Glomerular endothelial cell (primary cell): ENCODE measurements at places on chromosomes 6 and 20. TPM values are rescaled to one million over a fixed set of nuclear protein-coding genes. Genes with fewer than 3 reads are reported as not detected.

- DNase-seq: no peak
Measured at GRCh38 chr6:28747631-28748157, 176.1 kb downstream of the TRIM27 start.

Gene ANKEF1
- 1.8 and 2.0 TPM in 2 replicates for total RNA-seq

Gene DCDC2
- 1.5 and 23.2 TPM in 2 replicates for total RNA-seq

- DNase-seq: no peak
Measured at GRCh38 chr6:87738744-87739143, 36.7 kb upstream of the AKIRIN2 start.

Gene SIGLEC1
- total RNA-seq: not detected in 2 replicates

GRCh38 chr6:150208611-150209352 lies 65.9 kb downstream of the PPP1R14C start:
- no peak for DNase-seq

DNA sequence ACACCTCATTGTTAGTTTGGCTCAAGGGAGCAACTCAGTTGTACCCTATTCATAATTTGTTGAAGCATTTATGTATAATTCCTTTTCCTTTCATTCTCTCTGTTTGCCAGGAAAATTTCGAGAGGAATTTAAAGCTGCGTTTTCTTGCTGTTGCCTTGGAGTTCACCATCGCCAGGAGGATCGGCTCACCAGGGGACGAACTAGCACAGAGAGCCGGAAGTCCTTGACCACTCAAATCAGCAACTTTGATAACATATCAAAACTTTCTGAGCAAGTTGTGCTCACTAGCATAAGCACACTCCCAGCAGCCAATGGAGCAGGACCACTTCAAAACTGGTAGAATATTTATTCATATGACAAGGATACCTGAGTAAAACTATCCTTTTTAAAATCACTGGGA lies 45.2 kb upstream of the GFRAL start:
- DNase-seq: no peak

DNA sequence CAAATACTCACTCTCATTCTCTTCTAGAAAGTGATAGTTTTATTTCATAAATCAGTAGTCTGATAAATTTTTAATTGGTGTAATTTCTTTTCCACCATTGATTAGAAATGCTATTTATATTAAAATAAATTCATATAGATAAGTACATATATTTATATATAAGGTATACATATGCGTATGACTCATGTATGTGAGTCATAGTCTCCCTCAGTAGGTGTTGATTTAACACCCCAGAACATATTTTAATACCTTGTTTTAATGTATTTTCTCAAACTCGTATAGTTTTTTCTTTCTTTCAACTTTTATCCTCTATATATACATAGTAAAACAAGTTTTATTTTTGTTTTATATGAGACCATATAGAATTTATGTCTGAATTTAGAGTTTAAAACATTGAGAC lies 130.4 kb downstream of the PLG start:
- DNase-seq: no peak

- no peak for DNase-seq
Measured at GRCh38 chr6:72857791-72858585, 236.1 kb downstream of the KCNQ5 start.

Gene SDCBP2
- 3.2 and 4.4 TPM in 2 replicates for total RNA-seq

- no peak for DNase-seq
Measured at GRCh38 chr6:25175681-25176080, 103.5 kb upstream of the CARMIL1 start.

GRCh38 chr20:53876470-53876869 lies 193.9 kb downstream of the BCAS1 start:
- DNase-seq: no peak

Gene HDGFL1
- not detected in 2 replicates for total RNA-seq

DNA sequence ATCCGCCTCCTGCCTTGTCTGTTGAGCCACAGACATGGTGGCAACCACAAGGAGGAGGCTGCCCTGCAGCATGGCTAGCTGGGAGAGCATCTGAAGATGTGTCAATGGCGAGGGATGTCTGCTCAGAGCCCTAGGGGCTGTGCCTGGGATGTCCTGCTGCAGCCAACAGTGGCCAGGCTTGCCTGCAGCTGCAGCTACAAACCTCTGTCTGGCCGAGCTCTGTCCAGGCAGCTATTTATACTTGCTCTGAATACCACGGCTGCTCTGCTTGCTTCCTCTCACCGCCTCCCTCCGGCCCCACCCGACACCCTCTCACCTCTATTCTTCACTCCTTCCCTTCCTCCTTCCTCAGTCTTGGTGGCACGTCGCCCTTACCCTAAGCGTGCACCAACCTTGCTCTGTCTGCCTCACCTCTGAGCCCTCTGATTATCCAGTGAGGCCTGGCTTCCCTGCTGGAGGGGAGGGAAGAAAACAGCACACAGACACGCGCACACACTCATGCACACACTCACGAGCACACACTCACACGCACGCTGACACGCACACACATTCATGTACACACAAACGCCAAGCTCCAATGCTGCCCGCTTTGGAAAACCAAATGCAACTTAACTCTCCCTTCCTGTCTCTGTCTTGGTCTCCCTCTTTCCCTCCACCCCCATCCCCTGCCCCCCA lies at the start of gene ANGPT4:
TSS of gene ANGPT4 (minus strand) at position 210 of the 675 bp plus-strand sequence. CDS start at position 90, 120 bp downstream.
- no peak for DNase-seq

Gene SLPI
- total RNA-seq: not detected in 2 replicates

Gene SYNGAP1
- 3.1 and 6.1 TPM in 2 replicates for total RNA-seq

DNA sequence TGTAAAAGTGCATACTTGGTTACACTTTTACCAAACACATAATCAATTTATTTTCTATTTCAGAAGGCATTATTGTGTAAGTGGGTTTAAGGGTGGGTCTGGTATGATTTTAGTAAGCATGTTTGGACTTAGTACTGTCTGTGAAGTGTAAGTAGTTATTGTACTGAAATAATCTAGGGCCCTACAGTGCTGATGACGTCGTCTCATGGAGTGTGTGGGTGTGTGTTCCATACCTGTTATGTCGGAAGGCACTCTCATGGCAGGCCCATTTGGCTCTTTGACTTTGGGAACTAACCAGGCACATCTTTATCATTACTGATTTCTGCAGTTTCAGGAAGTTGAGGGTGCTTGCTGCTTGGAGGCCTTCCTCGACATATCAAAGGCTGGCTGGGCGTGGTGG lies 155.1 kb downstream of the SASH1 start:
- DNase-seq: no peak

Gene CD83
- 3.2 and 3.9 TPM in 2 replicates for total RNA-seq

DNA sequence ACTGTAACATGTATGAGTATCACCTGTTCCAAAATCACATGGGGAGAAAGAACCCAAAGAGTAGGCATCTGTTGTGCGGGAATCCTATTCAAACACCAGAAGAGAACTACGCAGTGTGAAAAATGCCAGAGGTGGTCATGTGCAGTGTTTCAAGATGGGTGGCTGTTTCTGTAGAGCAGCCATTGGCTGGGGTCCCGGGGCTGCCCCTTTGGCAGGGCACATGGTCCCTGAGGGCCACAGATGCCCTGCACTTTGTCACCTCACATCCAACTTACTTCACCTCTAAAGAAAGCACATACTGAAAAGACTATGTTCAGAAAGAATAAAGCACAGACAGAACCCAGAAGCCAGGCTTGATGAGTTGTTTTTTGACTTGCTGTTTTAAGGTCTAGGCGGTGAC lies 12.3 kb downstream of the MTCH1 start:
- no peak for DNase-seq

- no peak for DNase-seq
Measured at GRCh38 chr20:39010496-39010895, 48.4 kb downstream of the DHX35 start.

DNA sequence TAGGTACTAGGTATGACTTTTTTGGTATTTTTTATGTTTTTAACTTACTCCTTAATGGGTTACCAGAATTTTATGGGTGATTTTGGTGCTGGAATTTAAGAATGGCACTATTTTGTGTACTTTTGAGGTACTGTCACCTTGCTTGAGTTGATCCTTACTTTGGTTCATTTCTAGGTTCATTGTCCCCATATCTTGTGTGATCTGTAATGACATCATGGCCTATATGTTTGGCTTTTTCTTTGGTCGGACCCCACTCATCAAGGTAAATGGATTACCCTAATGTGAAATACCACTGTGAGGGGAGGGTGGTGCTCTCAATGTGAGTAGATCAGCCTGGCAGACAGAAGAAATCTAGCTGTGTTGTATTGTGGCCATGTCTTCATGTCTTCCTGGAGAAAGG lies 57.9 kb downstream of the CDS2 start:
- DNase-seq: no peak

Gene BANF2
- not detected in 2 replicates for total RNA-seq

Gene IL20RA
- total RNA-seq: 0.06 and 0.48 TPM in 2 replicates

Gene HSPA12B
- total RNA-seq: 25.5 and 26.3 TPM in 2 replicates

Gene CALHM6
- 0.68 and 1.1 TPM in 2 replicates for total RNA-seq

- DNase-seq: no peak
Measured at GRCh38 chr6:89269981-89270380, 45.1 kb downstream of the GABRR2 start.

DNA sequence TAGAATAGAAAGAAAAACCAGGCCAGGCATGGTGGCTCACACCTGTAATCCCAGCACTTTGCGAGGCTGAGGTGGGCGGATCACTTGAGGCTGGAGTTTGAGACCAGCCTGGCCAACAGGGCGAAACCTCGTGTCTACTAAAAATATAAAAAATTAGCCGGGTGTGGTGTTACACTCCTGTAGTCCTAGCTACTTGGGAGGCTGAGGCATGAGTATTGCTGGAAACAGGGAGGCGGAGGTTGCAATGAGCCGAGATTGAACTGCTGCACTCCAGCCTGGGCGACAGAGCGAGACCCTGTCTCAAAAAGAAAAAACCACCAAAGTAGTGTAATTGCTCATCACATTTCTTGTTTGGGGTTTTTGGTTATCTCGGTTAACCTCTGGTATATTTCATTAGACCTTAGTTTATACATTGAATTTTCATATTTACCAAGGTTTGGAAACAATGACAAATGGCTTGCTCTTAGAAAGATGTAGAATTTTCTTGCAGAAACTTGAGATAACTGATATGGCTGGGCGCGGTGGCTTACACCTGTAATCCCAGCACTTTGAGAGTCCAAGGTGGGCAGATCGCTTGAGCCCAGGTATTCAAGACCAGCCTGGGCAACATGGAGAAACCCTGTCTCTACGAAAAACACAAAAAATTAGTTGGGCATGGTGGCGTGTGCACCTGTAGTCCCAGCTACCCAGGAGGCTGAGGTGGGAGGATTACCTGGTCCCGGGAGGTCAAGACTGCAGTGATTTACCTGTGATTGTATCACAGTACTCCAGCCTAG lies 14.2 kb downstream of the ITCH start:
- DNase-seq: no peak

GRCh38 chr6:166402582-166403277 lies 20.0 kb upstream of the MPC1 start:
- no peak for DNase-seq

Gene SH3BGRL2
- 16.2 and 19.2 TPM in 2 replicates for total RNA-seq

DNA sequence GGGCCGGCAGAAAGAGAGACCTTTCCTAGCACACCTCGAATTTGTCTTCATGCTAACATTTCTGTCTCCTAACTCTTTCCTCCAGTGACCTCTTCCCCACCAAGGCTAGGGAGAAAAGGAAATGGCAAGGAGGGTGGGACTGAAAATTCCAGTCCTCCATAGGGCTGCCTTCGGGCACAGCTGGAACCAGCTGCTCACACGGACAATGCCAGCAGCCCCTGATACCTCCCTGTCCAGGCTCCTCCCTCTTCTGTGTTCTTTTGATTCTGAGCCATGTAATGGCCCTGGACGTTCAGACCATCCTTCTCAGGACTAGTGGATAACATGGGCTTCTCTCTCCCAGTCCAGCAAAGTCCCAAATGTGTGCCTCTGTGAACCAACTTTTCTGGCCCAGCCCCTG lies 29.1 kb upstream of the PHACTR3 start:
- DNase-seq: no peak

- no peak for DNase-seq
Measured at GRCh38 chr6:33785778-33786177, 3.2 kb downstream of the LEMD2 start.

- DNase-seq: no peak
Measured at GRCh38 chr6:89008001-89008814, 44.8 kb upstream of the RNGTT start.

DNA sequence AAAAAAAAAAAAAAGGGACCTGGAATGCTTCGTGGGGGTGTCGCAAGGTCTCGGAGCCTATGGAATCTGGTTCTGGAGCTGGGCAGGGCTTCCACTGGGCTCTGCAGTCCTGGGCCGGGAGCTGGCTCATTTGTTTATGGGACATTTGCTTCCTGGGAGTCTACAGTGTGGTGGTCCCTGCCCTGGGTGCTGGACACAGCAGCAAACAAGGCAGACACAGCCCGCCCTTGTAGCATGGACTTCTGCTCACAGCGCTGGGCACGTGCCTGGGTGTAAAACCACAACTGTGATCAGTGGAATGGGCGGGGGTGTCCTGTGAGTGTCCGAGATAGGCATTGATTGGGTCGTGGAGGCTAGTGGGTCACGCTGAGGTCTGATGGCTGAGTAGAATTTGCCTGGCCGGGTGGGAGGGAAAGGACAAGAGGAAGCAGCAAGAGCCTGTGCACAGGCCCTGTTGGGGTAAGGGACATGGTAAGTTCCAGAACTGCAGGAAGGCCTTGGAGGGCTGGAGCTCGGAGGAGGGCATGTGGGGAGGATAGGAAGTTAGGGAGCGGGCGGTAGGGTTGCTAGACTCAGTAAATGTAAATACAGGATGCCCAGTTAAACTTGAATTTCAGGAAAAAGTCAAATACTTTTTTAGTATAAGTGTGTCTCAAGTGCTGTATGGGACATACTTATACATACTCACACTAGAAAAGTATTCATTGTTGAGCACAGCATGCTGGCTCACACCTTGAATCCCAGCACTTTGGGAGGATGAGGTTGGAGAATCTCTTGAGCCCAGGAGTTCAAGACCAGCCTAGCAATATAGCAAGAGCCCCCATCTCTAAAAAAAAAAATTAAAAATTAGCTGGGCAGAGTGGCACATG lies 61.3 kb upstream of the PMEPA1 start:
- no peak for DNase-seq

- no peak for DNase-seq
Measured at GRCh38 chr6:18976966-18977365, 589.8 kb downstream of the RNF144B start.

Gene MATN4
- total RNA-seq: not detected in 2 replicates
